ENCODE measurements at places on chromosomes 7 and 10. TPM values are rescaled to one million over a fixed set of nuclear protein-coding genes. Genes with fewer than 3 reads are reported as not detected.

The GLCCI1 gene
- total RNA-seq: 11.9 TPM

The MORN4 gene
- total RNA-seq: 9.0 TPM

The MTURN gene
- 16.6 TPM for total RNA-seq

The HOXA4 gene
- 37.6 TPM for total RNA-seq

The FRMPD2 gene
- total RNA-seq: 0.80 TPM

The COBL gene
- total RNA-seq: 25.7 TPM

The ZNF736 gene
- total RNA-seq: not detected

The ABCB4 gene
- total RNA-seq: 1.00 TPM

The OR9A2 gene
- total RNA-seq: not detected

The CYTH3 gene
- 36.6 TPM for total RNA-seq

The FAM25A gene
- not detected for total RNA-seq

The ARHGEF5 gene
- total RNA-seq: 51.2 TPM

The NUDT13 gene
- 3.0 TPM for total RNA-seq

The HMX3 gene
- total RNA-seq: not detected

The CEP55 gene
- 7.4 TPM for total RNA-seq

The PGAM2 gene
- 0.72 TPM for total RNA-seq

The CASTOR2 gene
- total RNA-seq: 70.3 TPM

The PRLHR gene
- total RNA-seq: 2.6 TPM

The GIMAP1 gene
- total RNA-seq: not detected

The AGAP5 gene
- 10.3 TPM for total RNA-seq

The CTAGE4 gene
- 2.5 TPM for total RNA-seq

The GNAT3 gene
- total RNA-seq: 0.70 TPM

The WDFY4 gene
- 0.05 TPM for total RNA-seq

The SLC18A3 gene
- total RNA-seq: 6.2 TPM

The LDB3 gene
- 0.85 TPM for total RNA-seq

The TBC1D12 gene
- total RNA-seq: 9.0 TPM

The FZD8 gene
- total RNA-seq: 3.7 TPM

The DNAJC1 gene
- 18.2 TPM for total RNA-seq

The PILRA gene
- total RNA-seq: 2.8 TPM

The LRIT2 gene
- not detected for total RNA-seq

The OPALIN gene
- not detected for total RNA-seq

The EPHB6 gene
- 8.4 TPM for total RNA-seq

The CALCR gene
- 0.10 TPM for total RNA-seq

The FOXI2 gene
- 4.8 TPM for total RNA-seq

The PTPRZ1 gene
- total RNA-seq: 43.4 TPM

The LRGUK gene
- 0.57 TPM for total RNA-seq

The CUTC gene
- total RNA-seq: 13.7 TPM

The HNRNPF gene
- 287 TPM for total RNA-seq

The CPA2 gene
- total RNA-seq: 16.3 TPM

The HPSE2 gene
- total RNA-seq: 19.8 TPM

Measured in type B pancreatic cell (in vitro differentiated cells).